MV-4-11 (cell line): ENCODE measurements at places on chromosomes 7 and 10.

GRCh38 chr7:158453663-158454062 is 134.0 kb downstream of the PTPRN2 start:
- no peak for DNase-seq

DNA sequence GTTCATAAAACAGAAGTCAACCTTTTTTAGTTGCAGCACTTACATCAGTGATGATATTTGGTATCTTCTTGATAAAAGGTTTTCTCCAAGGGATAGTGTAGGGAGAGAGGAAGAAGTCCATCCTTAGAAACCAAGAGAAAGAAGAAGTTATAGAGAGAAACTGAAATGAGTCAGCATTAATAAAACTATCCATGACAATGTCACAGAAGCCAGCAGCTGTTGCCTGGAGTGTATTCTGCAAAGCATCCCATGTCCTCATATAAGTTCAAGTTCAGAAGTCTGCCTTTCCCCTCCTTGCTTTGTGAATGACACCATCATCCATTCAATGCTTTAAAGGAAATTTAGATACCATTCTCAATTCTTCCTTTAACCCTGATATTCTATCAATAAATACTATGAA is 14.4 kb upstream of the COL1A2 start:
- DNase-seq: no peak

DNA sequence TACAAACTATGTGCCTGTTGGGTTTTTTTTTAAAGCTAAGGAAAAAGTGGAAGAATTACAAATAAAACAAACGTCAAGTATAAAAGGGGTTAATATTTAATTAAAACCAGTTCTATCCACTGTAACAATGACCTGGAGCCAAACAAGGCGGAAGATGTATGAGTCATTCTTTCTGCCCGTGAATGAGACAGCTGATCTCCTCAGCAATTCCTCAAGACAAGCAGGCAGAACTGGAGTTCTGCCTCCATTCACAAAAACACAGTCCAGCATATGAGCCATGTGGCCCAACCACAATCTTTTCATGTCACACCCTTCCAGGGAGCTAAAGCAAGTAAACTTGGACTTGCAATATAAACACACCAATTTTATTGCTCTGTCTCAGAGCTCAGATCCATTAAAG is 8.4 kb downstream of the ETV1 start:
- DNase-seq: no peak

GRCh38 chr7:158034571-158034970 is 553.1 kb downstream of the PTPRN2 start:
- DNase-seq: no peak

GRCh38 chr7:5692112-5692844 is 89.2 kb downstream of the RNF216 start:
- peak; percentile 84 for DNase-seq

DNA sequence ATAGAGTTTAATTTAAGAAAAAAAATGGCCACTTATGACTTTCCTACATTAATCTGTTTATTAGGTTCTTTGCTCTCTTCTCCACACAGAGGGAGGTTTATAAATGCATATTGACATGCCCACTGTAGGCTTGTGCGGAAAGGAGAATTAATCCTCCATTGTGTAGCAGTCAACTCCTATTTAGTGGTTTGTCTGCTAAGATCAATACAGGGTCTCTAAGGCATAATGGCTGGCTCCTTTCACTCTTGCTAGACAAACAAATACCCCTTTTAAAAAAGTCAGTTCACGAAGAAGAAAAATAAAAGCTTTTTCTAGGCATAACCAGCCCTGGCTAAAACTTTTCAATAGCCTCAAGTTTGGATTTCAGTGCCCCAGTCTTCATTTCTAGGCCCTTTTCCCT is 141.6 kb downstream of the TSPAN12 start:
- DNase-seq: no peak

GRCh38 chr7:116698930-116699721 is 27.1 kb downstream of the MET start:
- no peak for DNase-seq

- no peak for DNase-seq
Measured at GRCh38 chr10:35458500-35459448, 122.5 kb downstream of the CCNY start.

GRCh38 chr7:83366629-83367028 is 203.9 kb upstream of the PCLO start:
- DNase-seq: no peak

- DNase-seq: no peak
Measured at GRCh38 chr7:118214833-118215182, 9.7 kb upstream of the ANKRD7 start.

- DNase-seq: no peak
Measured at GRCh38 chr10:88370713-88371112, 212.4 kb downstream of the RNLS start.

GRCh38 chr10:29344073-29344820 is 55.4 kb downstream of the LYZL1 start:
- no peak for DNase-seq

DNA sequence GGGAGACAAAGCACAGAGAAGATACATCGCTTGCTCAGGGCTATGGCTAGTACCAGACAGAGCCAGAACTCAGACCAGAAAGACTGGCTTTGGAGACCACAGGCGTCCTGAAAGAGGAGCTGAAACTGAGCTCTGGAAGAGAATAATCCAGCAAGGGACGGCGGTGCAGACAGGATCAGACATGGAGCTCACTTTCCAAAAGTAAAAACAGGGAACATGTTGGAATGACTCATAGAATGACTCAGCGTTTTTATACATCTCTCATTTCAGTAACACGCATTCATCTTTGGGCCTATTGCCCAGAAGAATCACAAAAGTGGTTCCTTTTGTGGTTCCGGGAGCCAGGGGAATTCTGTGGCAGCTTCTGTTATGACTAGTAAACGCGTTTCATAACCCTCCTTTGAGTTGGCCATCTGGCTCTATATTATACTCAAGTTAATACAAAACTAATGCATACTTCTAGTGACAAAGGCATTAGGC is 37.2 kb downstream of the PLEKHS1 start:
- DNase-seq: peak; percentile 80

- DNase-seq: no peak
Measured at GRCh38 chr7:130299866-130300265, 6.9 kb downstream of the CPA4 start.

DNA sequence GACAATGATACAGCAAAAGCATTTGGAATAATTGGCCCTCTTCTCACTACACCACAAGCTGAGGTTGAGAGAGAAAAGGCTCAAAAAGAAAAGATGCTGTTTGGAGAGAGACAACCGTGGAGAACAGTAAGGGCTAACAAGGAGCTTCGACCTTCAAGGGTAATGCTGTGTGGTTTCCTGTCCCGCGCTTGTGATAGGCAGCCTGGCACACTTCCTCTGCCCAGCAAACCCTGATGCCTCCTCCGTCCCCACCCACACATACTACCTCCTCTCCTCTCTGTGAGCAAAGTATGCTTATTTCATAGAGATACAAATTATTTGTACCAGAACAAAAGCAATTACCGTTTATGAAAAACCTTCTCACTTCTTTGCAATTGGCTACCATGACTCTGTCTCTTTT is 755.4 kb downstream of the KCNMA1 start:
- peak; percentile 69 for DNase-seq

DNA sequence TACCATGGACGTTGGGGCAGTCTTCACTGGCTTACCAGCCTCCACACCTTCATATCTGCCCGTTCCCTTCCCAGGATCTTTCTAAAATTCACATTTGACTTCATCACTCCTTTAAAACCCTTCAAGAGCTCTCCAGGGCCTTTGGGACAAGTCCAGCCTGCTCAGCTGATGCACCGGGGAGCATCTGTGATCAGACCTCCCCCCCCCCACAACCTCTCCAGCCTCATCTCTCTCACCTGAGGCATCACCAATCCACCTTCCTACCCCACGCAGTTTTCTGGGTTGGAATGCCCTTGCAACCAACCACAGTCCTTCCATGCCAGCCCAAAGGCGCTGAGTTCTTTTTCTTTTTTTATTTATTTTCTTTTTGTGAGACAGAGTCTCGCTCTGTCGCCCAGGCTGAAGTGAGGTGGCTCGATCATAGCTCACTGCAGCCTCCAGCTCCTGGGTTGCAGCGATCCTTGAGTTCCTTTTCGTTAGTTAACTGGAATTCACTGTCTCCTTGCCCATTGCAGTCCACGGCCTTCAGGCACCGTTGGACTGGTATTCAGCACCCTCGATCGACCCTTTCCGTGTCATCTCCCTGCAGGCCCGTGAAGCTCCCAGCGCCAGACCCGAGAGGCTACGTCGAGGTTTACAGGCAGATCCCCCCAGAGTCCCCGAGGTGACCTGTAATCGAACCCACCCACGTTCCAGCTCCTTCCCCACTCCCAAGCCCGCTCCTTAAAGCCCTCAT is 654 bp downstream of the ALKBH4 start:
- no peak for DNase-seq

GRCh38 chr10:113273181-113274163 is 279.4 kb upstream of the HABP2 start:
- peak; percentile 92 for DNase-seq
